ENCODE measurements at places on chromosomes 7 and 10.

DNA sequence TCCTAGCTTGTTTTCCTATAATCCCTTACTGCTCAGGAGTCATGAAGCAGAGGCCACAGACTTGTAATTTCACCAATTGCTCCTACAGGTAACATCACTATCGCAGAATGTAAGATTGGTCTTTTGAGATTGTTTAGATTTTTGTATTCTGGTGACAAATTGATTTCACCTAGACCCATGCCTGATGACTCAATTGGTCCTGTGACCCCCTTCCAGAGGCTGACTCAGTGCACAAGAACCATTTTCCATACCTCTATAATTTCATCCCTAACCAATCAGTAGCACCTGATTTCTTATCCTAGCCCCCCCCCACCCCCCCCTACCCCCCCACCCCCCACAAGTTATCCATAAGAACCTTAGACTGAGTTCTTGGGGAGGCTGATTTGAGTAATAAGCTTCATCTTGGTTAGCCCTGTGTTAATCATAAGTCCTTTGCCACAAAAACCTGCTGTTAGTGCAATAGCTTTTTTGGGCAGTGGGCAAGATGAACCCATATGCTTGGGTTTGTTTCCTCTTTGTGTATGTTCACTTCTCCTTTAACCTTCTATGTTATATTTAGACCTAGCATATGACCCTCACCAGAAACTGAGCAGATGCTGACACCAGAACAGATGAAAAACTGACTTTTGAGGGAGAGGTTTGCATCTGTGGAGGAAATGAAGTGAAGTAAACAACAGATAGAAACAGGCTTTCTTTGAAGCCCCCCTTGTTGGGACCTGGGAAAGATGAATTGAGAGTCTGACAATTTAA is 187.1 kb downstream of the KIF20B start:
- DNase-seq, result no peak

GRCh38 chr10:88042160-88043100 is 179.0 kb downstream of the PTEN start:
- DNase-seq, result no peak

- no peak for DNase-seq
These were observed 213.5 kb upstream of the NRP1 start for GRCh38 chr10:33547976-33548375.

DNA sequence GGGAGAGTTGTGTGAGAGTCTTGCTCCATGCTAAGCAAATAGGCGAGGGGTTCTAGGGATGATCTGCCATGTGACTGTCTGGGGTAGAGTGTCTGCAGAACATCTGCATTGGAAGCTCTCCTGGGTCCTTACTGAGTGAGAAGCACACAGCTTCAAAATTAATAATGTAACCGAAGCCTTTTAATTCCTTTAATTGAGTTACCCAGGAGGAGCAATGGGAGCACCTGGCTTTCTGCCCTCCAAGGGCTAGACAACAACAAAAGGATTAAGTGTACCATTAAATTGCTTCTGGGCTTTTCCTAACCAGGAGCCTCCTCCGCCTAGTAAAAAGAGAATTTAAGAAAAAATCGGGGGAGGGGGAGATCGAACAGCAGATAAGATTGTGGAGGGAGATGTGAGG is 102.0 kb upstream of the TBX20 start:
- no peak for DNase-seq

- no peak for DNase-seq
These were observed 266.6 kb downstream of the POLR1F start for GRCh38 chr7:19442016-19442785.

DNA sequence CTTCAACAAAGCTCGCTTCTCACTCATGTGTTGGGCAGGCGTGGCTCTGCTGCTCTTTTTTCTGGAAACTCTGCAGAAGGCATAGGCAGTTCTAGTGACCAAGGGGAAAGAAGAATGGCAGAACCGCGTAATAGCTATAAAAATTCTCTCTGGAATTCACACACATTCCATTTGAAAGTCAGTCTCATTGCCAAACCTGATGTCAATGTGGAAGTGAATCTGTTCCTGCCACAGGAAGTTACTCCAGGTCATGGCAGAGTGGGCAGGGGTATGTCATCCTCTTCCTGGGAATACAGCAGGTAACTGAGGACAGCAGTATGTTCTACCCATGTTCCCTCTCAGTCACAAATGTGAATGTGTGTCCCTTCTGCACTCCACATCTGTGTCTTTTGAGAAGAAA is 8.2 kb upstream of the PAXIP1 start:
- DNase-seq, result no peak

- no peak for DNase-seq
These were observed 49.2 kb downstream of the HERPUD2 start for GRCh38 chr7:35645691-35646090.

- peak; percentile 45 for DNase-seq
These were observed 6.5 kb downstream of the FZD8 start for GRCh38 chr10:35635576-35635975.

DNA sequence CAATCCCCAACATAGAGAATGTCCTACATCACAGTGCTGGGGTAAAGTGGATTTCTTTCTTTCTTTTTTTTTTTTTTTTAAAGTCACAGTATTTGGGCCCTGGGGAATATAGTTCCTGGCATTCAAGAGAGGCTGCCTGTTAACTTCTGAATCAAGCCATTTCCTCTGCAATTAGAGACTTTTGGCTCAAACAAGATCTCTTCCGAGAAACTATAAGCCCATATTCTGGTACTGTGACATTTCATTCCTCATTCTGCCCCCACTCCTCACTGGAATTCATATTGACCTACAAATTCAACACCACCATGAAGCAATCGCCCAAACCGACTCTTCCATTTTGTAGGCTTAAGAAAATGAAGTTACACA is 187.4 kb downstream of the PHTF2 start:
- no peak for DNase-seq

GRCh38 chr7:115549910-115550309 is 480.7 kb downstream of the TFEC start:
- no peak for DNase-seq

DNA sequence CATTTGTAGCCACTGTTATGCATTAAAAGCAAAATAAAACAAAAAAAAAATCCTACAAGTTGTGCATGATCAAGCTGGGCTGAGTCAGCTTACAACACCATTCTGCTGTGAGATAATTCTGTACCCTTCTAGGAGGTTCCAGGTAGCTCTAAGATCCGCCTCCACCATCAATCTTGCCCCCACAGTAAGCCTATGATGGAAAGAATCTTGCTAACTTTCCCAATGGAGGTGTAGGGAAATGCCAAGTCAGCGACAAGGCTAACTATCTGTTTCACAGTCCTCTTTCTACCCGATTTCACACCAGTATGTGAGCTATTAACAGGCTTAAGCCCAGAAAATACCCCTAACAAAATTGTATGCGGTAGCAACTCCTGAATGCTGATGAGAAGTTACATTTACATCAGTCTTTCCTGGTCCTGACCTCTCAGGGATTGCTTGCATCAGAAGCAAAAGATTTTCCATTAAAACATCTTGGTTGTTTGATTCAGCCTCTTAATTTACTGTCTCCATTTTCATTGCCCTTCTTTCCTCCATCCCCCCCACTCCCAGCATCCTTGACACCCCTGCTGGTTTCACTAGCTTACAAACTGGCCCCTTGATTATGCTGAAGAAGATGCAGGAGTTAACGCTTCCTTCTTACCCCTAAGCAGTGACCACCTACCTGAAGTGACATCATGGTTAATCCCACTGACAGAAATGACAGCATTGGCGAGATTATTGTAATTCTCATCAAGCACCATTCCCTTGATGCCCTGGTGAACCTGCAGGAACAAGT is 27.8 kb downstream of the CPN1 start:
- no peak for DNase-seq

DNA sequence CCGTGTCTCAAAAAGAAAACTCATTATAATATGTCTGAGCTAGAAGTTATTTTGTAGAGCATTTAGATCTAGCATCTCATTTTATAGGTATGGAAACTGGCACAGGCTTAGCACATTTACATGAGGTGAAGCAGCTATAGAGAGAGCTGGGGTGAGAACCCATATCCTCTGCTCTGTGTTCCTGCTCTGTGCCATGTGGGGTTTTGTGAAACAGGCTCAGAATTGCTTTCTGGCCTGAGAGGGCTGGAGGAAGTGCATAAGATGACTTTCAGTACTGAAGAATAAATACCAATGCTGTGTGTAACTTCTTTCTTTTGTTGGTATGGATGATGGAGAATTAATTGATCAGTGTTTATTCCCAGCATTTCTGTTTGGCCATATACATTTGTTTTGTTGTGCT is 159.1 kb downstream of the LRRC4 start:
- DNase-seq, result no peak

All from activated CD4-positive, alpha-beta T cell treated with anti-CD3 and anti-CD28 coated beads for 4 hours (primary cell).